ENCODE measurements at places on chromosomes 5 and 9.

DNA sequence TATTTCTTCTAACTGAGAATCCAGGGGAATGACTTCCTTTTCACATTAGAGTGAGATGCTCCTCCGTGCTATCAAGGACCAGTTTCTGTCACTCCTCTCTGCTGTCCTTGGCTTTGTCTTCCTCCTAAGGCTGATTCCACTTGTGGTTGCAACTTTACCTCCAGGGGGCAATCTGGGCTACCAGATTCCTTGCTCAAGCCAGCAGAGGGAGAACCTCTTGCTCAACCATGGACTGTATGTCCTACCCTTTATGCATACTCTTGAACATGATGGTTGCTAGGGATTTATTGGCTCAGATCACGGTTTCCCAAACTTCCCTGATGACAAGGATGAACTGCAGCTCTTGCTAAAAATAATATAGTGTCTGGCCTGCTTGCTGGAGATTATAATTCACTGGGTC is 24.0 kb downstream of the NNT start:
- no peak for DNase-seq

DNA sequence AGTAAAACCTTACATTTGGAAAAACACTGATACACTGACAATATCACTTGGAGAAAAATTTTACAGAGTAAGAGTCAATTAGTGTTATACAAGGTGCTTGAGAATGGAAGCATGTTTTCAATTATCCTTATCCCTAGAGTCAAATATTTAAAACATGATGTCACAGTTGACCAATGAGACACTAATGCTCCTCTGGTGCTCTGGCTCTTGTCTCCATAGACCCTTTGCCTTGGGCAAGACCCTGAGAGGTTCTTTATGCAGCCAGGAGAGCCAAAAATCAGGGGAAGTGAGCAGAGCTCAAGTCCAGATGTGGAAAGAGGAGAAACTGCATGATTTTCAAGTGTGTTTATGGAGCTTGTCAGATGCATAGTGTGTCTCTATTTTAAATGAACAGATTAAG is 153.9 kb downstream of the MARCHF11 start:
- no peak for DNase-seq

- no peak for DNase-seq
These were observed 98.9 kb upstream of the CPEB4 start for GRCh38 chr5:173789031-173789920.

- no peak for DNase-seq
These were observed 37.2 kb downstream of the DCAF12 start for GRCh38 chr9:34089311-34089710.

- DNase-seq = no peak
These were observed 1941.4 kb upstream of the NUDT12 start for GRCh38 chr5:105503950-105504349.

All from stimulated activated CD4-positive, alpha-beta T cell treated with anti-CD3 and anti-CD28 coated beads, Interleukin-15, amount 100 ng/mL, for 1 hour (primary cell).